Activated CD4-positive, alpha-beta T cell treated with anti-CD3 and anti-CD28 coated beads, Interleukin-2, amount 50 U/mL, for 48 hours (primary cell): ENCODE measurements at places on chromosomes 1 and 21.
A peak's percentile ranks its signal among the peaks of the same experiment; 100 is the strongest.

GRCh38 chr1:158694596-158694995, 5.9 kb downstream of the OR6K2 start:
- no peak for DNase-seq

- DNase-seq: no peak
Observed at GRCh38 chr1:221557013-221557412, 184.9 kb downstream of the DUSP10 start.

- peak; percentile 70 for DNase-seq
Observed at GRCh38 chr1:41516168-41517061, 31.9 kb upstream of the EDN2 start.

DNA sequence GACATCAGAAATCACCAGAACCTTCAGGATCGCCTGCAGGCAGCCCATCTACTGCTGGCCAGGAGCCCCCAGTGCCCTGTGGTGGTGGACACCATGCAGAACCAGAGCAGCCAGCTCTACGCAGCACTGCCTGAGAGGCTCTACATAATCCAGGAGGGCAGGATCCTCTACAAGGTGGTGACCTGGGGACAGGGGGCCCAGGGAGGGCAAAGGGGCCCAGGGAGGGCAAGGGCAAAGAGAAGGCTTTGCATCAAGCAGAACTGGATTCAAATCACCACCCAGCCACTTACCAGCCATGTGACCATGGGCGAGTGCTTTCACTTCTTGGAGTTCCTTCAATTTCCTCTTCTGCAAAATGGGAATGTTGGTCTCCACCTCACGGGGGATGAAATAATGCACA, 12.1 kb downstream of the DIO1 start:
- no peak for DNase-seq

GRCh38 chr1:45730075-45730779, 20.2 kb downstream of the IPP start:
- no peak for DNase-seq
